ENCODE measurements at places on chromosomes 1 and 21. TPM values are rescaled to one million over a fixed set of nuclear protein-coding genes. Genes with fewer than 3 reads are reported as not detected.

DNA sequence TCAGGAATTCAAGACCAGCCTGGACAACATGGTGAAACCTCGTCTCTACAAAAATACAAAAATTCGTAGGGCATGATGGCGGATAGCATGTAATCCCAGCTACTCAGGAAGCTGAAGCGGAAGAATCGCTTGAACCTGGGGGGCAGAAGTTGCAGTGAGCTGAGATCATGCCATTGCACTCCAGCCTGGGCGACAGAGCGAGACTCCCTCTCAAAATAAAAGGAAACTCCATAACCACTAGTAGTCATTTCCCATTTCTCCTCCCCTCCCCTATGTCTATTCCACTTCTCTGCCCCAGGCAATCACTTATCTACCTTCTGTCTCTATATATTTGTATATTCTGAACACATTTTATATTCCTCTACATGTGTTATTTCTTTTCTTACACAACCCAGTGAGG, 4.0 kb upstream of the CEP350 start:
- peaks cover 11% of the 10 kb centered on the region for H3K4me1 ChIP-seq
- DNase-seq: no peak

DNA sequence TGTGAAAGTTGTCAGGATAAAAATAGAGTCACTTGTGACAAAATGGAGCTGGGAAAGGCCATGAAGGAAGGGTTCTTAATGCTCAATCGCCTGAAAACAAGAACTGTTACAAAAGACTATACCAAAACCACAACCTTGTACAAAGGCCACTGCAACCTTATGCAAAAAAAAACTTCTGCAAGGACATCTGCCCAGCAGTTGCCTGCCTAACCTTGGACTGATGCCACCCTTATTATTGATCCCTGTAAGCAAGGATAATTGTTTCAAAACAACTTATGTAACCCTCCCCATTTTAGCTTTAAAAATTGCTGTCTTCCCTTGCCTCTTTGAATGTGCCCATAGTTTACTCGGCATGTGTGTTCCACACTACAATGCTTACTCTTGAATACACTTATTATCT, 5.7 kb downstream of the ALG14 start:
- peaks cover 1% of the 10 kb centered on the region for H3K27me3 ChIP-seq
- peaks cover 15% of the 10 kb centered on the region for H3K4me1 ChIP-seq
- no peak overlapping the region for H3K27ac ChIP-seq
- DNase-seq: no peak
- no peaks in the 10 kb centered on the region for H3K36me3 ChIP-seq

- H3K4me3 ChIP-seq: no peak overlapping the region
- peaks cover 5% of the 10 kb centered on the region for H3K27me3 ChIP-seq
- DNase-seq: no peak
- H3K27ac ChIP-seq: no peak overlapping the region
These were observed 107.5 kb downstream of the SETD4 start for GRCh38 chr21:35952651-35953340.

The CFHR3 gene
- not detected for total RNA-seq

The TMEM240 gene
- total RNA-seq: 6.6 TPM

The IVL gene
- not detected for total RNA-seq

The SLC44A5 gene
- total RNA-seq: 3.4 TPM

Measured in endothelial cell (in vitro differentiated cells).